ENCODE measurements at places on chromosomes 7 and 10. TPM values are rescaled to one million over a fixed set of nuclear protein-coding genes. Genes with fewer than 3 reads are reported as not detected.

- peaks cover 52% of the 10 kb centered on the region for H3K27me3 ChIP-seq
- DNase-seq: no peak
- no peak overlapping the region for H3K4me3 ChIP-seq
- peaks cover 6% of the 10 kb centered on the region for H3K36me3 ChIP-seq
These were observed 104.7 kb upstream of the KLF14 start for GRCh38 chr7:130838738-130839137.

The NDUFB2 gene
- 109 TPM for total RNA-seq

The CPED1 gene
- total RNA-seq: 0.99 TPM

The TDRD1 gene
- 0.20 TPM for total RNA-seq

DNA sequence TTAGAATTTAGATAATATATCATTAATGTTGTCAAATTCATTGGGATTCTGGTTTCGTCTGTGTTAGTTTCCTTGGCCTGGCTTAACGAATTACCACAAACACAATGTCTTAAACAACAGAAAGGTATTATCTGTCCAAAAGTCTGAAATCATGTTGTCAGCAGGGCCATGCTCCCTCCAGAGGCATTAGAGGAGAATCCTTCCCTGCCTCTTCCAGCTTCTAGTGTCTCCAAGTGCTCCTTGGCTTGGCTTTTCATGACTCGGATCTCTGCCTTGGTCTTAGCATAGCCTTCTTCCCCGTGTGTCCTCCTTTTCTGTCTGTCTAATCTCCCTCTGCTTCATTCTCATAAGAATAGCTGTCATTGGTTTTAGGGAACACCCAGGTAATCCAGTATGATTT, 482.5 kb downstream of the SEMA3D start:
- H3K27ac ChIP-seq: no peak overlapping the region
- no peaks in the 10 kb centered on the region for H3K36me3 ChIP-seq
- H3K27me3 ChIP-seq: no peaks in the 10 kb centered on the region
- DNase-seq: no peak
- H3K4me1 ChIP-seq: no peaks in the 10 kb centered on the region

Measured in T-helper 17 cell (primary cell).